ENCODE measurements at places on chromosomes 1 and 21.

- peak; percentile 11 for DNase-seq
These were observed 138.2 kb downstream of the ZNF326 start for GRCh38 chr1:90133133-90133532.

GRCh38 chr1:36665478-36666080 lies 182.9 kb upstream of the CSF3R start:
- DNase-seq, result no peak

GRCh38 chr1:65949230-65949626 lies 156.5 kb downstream of the PDE4B start:
- no peak for DNase-seq

- no peak for DNase-seq
These were observed 12.3 kb downstream of the RD3 start for GRCh38 chr1:211479624-211480023.

DNA sequence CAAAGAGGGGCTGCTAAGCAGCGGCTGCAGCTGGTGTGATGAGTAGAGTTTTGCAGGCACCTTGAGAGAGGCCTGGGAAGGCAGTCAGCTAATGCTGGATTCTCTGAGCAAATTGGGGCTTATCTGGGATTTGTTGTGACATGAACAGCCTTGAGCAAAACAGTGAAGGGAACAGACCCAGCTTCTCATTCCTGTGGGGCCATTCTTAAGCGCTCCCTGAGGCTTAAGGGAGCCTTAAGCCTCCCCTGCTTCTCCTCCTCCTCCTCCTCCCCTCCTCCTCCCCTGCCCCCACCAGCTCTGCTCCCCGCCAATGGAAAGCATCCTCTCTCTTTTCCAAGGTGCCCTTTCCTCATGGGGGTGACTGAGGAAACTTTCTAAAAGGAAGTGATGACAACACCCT lies 21.3 kb downstream of the HMGCS2 start:
- no peak for DNase-seq

- no peak for DNase-seq
These were observed 49.6 kb downstream of the RUNX1 start for GRCh38 chr21:34999397-34999941.

GRCh38 chr1:171292799-171293198 lies 21.2 kb upstream of the FMO4 start:
- no peak for DNase-seq

DNA sequence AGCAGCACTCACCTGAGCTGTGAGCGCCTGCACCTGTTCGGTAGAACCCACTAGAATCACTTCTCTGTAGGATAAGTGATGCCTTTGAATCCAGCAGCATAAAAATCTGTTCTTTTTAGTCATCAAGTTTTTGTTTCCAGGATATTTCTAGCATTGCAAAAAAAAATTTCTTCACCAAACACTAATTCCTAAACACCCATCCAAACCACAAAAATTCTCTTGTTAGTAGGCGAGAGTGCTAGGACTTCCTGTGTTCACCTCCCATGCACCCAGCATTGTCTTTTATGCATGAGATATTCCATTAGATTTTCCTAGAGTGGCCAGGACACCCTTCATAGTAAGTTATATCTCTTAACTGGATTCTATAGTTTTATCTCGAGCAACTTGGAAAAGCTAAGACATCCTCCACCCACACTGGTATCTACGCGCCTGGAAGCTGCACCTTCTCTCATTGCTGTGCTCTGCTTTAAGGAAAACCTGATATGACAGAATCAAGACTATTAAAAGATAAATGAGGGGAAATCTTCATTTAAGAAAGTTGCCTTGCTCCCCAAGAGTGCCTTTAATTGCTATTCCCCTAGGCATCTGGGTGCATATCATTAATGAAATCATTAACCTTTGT lies 12.3 kb downstream of the SERTAD4 start:
- no peak for DNase-seq

- peak; percentile 68 for DNase-seq
These were observed 402.5 kb downstream of the PTPRC start for GRCh38 chr1:199041173-199041914.

DNA sequence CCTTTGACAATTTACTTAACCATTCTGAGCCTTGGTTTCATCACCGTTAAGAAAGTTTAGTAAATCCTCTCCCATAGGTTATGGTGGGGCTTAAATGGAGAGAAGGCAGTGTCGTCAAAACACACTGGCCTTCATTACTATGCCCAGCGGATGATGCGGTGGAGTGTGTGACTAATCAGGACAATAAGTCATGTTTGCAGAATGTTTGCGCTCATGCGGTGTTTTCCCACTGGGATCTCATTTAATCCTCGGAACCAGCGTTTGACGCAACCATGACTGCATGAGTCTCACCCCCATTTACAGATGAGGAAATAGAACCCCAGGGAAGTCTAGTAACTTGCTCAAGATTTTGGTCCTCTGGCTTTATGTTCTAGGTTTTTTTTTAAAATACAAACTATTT lies 17.5 kb downstream of the SLC26A9 start:
- DNase-seq, result no peak

All from GM06990 (cell line).